ENCODE measurements at places on chromosomes 4 and X. TPM values are rescaled to one million over a fixed set of nuclear protein-coding genes. Genes with fewer than 3 reads are reported as not detected.

The SAGE1 gene
- not detected for total RNA-seq

The CTSO gene
- 23.5 TPM for total RNA-seq

The IRAK1 gene
- total RNA-seq, result 45.0 TPM

The NEXMIF gene
- 0.38 TPM for total RNA-seq

The EFHC2 gene
- 0.51 TPM for total RNA-seq

The CDKL2 gene
- not detected for total RNA-seq

The GPM6B gene
- 9.5 TPM for total RNA-seq

The HGFAC gene
- not detected for total RNA-seq

The MAGEA8 gene
- total RNA-seq, result not detected

The SYP gene
- total RNA-seq, result 0.88 TPM

The RAB40A gene
- total RNA-seq, result 0.65 TPM

The TMPRSS11A gene
- not detected for total RNA-seq

The RASSF6 gene
- total RNA-seq, result not detected
